NCI-H460 (cell line): ENCODE measurements at places on chromosomes 1 and 21.

DNA sequence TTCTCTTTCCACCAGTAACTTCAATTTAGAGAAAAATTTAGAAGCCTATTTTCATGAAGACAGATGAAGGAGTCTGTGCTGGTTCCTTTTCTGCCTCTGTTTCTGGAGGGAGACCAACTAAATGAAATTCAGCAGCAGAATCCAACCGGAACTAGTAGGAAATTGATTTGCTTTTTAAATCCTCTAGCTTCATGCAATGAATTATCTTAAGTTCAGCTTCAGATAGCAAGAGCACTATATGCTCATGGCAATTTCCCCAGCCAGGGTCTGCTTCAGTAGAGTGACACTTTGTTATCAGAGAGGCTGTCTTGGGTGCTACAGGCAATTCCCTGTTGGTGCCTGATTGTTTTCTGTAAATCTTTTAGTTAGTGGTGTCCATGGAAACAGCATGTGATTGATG lies 189.7 kb downstream of the SLC35F3 start:
- DNase-seq: no peak

DNA sequence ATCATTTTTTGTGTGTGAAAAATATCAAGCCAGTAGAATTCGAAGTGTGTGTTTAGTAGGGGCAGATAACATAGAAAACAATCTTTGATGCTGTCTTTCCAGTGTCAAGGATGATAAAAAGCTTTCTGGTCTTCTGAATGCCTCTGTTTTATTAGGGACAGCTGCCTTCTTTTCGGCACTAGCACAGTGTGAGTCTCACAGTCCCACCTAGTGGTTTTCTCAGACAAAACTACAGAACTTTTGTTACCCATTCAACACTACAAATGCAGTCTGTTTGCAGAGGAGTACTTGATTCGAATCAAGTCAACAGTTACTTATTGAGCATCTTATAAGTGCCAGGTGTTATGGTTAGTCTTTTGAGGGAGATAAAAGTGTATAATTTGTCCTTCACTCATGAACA lies 30.6 kb upstream of the MCOLN3 start:
- no peak for DNase-seq

- DNase-seq: no peak
These were observed 2.1 kb downstream of the TESK2 start for GRCh38 chr1:45488666-45489377.

GRCh38 chr1:246281639-246282038 lies 225.4 kb downstream of the SMYD3 start:
- no peak for DNase-seq

- no peak for DNase-seq
These were observed 107.9 kb downstream of the SPSB1 start for GRCh38 chr1:9400425-9401079.

DNA sequence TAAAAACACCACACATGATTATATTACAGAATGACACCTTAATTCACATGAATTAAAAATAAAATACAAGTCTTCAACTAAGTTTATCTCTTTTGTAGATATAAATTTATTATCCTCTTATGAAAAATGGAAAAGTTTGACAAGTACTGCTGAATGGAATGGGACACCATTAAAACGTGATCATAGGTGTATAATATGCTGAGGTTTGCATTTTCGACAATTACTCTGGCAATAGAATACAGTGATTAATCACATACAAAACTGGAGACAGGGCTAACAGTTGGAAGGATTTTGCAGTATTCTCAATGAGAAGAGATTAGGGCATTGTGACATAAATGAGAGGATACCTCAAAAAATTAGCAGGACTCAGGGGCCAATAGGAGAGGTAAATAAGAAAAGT lies 17.1 kb upstream of the PLPPR4 start:
- no peak for DNase-seq
